Stimulated activated CD8-positive, alpha-beta memory T cell treated with anti-CD3 and anti-CD28 coated beads, Interleukin-4, amount 100 ng/mL, for 24 hours (primary cell): ENCODE measurements at places on chromosomes 7 and 10.

- DNase-seq: no peak
Observed at GRCh38 chr10:22346096-22346661, 883 bp downstream of the SPAG6 start.

GRCh38 chr10:90805206-90805605, 52.6 kb downstream of the HTR7 start:
- no peak for DNase-seq

- no peak for DNase-seq
Observed at GRCh38 chr7:28071570-28071969, 109.0 kb downstream of the JAZF1 start.

- no peak for DNase-seq
Observed at GRCh38 chr10:85537561-85537960, 829.0 kb downstream of the GRID1 start.

DNA sequence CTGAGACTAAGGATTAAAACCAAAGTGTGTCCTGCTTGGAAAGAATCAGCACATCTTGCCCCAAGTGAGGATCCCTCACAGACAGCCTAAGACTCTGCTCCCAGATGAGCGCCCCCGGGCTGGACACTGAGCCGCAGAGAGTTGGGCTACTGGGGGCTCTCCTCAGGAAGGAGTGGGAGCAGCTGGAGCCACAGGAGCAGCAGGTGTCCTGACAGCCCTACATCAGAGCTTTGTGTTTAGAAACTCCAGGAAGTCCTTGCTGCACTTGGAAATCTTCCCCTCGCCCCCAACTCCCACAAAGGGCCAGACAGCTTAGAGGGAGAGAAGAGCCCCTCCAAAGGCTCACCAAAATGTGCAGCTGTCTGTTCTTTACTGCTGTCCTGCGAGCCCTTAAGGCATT, 172.2 kb downstream of the HERPUD2 start:
- DNase-seq: no peak

GRCh38 chr10:77622889-77623291, 14.7 kb downstream of the KCNMA1 start:
- no peak for DNase-seq
